ENCODE measurements at places on chromosomes 1 and 21. TPM values are rescaled to one million over a fixed set of nuclear protein-coding genes. Genes with fewer than 3 reads are reported as not detected.

- no peak for DNase-seq
These were observed 8.2 kb upstream of the RGSL1 start for GRCh38 chr1:182441719-182442118.

GRCh38 chr1:160363010-160363409 is 3.9 kb upstream of the NHLH1 start:
- DNase-seq = no peak

DNA sequence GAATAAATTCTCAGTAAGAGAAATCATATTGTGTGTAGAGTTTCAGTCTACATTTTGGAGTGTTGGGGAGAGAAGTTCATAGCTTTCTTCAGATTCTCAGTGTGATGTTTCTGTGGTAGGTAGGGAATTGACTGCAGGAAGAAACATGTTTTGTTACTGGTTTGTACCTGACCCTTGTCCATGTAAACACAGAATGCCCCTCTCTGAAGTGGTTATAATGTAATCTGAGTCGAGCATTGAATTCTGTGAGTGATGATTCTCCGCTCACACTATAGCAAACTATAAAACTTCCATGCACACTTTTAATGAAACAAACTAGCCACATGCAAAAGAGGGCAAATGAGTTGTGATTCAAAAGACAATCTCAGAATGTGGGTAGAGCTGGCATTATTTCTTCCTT is 433.2 kb downstream of the USP25 start:
- DNase-seq = no peak

- no peak for DNase-seq
These were observed 26.4 kb downstream of the SHISAL2A start for GRCh38 chr1:52659356-52659755.

- no peak for DNase-seq
These were observed 5.7 kb downstream of the SLC19A1 start for GRCh38 chr21:45536301-45537081.

- DNase-seq = no peak
These were observed 514 bp downstream of the FAM43B start for GRCh38 chr1:20552728-20553445.

DNA sequence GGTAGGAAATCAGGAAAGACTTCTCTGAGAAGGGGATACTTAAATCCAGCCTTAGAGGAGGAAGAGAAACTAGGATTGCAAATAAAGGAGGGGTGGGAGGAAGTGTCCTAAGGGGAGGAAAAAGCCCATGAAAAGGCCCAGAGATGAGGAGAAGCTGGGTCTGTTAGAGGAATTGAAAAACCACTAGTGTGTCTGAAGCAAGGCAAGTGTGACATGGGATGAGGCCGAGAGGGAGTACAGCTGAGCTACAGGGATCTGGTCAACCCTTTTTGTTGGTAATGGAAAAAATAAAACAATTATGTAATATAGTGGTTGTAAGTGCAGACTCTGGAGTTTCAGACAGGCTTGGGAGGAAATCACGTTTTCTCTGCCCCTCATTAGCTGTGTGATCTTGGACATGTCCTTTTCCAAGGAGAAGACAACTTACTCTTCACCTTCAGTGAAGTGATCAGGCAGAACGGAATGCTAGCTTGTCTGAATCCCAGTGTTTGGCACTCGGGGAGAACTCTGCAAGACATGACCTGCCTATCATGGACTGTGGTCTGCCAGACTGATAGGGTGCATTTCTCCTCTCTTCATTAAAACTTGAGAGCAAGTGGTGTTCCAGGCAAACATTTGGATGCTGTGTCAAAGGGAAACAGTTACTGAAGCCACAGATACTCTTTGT is 7.4 kb upstream of the S100A10 start:
- DNase-seq = no peak

ETV3L gene
- not detected for total RNA-seq

CITED4 gene
- total RNA-seq = 42.1 TPM

ALX3 gene
- total RNA-seq = not detected
